ENCODE measurements at places on chromosomes 2 and 18.

- no peak for DNase-seq
These were observed 37.7 kb downstream of the NETO1 start for GRCh38 chr18:72830109-72830508.

DNA sequence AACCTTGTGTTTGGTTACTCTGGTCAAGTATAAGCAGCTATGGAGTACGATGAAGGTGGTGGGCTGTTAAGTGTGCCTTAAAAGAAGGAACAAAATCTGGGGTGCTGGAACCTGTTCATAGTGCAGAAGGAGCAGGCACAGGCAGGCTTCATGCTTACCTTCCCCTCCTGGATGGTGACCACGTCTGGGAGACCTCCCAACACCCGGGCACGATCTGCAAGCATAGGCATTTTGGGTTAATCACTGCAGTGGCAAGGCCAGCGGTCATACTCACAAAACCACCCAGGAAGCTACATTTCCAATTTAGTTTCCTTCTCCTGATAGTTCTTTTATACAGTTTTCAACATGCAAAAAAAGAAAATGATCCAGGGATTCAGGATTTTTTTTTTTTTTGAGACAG lies 58.7 kb upstream of the LPIN2 start:
- no peak for DNase-seq

GRCh38 chr2:55452879-55453278 lies 33.2 kb upstream of the CCDC88A start:
- no peak for DNase-seq

DNA sequence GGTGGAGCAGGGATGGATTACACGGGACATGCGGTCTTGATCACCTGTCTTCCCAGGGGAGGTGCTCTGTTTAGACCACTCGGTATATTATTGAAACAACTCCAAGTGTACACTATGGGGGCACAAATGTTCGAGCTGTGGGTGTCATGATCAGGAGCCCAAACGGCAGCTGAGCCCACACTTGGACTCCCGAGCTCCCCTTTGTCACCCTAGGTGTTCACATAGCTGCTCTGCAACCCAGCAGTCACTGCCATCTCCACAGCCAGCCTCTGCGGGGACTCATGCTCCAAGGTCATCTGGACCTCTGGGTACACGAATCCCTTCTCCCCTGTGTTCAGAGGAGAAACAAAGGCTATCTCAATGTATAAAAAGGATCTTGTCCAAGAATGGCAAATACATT lies 46.0 kb downstream of the CAPN13 start:
- DNase-seq = no peak

GRCh38 chr18:21402272-21402671 lies 160.2 kb downstream of the GREB1L start:
- DNase-seq = no peak

- no peak for DNase-seq
These were observed 353.8 kb downstream of the PARD3B start for GRCh38 chr2:204898928-204899640.

DNA sequence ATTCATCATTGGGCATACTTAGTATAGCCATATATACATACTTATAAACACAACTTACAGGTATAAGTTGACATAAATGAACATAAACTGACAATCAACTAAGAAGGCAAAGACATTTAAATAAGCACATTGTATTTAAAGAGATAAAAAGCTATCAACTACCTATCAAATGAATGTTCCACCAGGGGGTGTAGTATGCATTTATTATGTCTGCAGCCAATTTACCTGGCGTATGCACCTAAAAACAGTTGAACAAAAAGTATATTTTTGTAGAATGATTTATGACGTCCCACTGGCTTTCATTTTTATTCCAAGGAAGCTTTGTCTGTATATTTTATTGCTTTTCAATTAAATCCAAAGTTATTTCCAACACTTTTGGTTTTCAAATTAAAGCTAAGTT lies 323.5 kb downstream of the AFF3 start:
- no peak for DNase-seq

GRCh38 chr18:13500227-13500865 lies 226.0 kb downstream of the FAM210A start:
- DNase-seq = no peak

GRCh38 chr18:5059696-5060032 lies 137.4 kb downstream of the AKAIN1 start:
- no peak for DNase-seq

DNA sequence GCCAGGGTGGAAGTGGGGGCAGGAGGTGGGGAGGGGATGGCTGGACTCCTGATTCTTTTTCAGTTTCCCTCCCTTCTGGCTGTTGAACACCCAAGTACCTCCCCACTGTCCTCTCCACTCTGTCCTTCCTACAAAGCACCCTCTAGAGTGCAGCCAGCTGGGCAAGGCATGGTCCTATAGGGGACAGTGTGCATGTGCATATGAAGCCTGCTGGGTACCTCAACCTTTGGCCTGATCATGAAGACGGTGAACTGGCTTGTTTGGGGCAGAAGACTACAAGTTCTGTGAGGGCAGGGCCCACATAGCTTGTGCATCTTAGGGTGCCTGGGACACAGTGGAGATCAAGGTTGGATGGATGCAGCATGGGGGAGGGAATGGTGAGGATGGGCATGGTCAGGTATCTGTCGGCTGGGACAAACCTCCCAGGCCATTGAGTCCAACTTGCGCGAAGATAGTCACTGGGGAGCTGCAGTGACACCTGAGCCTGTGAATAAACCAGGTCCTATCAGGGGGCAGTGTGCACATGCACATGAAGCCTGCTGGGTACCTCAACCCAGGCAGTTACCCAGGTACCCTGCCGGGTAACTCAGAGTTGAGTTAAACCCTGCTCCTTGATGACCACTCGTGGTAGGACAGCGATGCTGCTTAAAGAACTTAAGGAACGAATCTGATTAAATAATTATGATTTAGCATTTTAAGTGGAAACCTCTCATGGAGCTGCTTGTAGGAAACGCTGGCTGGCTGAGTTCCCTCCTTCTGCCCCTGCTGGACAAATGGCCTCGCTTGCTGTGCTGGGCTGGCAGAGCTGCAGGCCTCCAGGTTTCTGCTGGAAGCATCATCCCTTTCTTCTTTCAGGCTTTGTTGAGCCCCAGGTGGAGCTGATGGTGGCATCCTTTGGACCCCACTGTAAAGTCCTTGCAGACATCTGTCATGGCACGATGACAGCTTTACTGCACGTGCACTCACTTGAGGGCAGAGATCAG lies 84.0 kb downstream of the POLR1A start:
- no peak for DNase-seq

DNA sequence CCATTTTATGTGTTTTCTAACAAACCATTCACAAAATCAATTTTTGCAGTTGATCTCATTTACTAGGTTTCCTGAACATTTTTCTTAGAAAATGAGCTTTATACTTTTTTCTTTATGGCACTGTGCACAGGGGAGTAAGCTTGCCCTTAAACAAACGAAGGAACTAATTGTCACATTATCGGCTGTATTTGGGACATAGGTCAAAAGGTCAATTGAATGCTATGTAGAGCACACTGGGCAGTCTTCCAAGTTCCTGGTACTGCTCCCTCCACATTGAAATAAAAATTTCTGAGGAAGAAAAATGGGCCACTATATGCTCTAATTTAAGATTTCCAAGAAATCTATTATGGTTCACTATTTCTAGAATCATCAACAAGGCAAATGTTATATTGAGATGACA lies 93.6 kb upstream of the TMEFF2 start:
- no peak for DNase-seq

- no peak for DNase-seq
These were observed 31.3 kb upstream of the BIN1 start for GRCh38 chr2:127138281-127138680.

DNA sequence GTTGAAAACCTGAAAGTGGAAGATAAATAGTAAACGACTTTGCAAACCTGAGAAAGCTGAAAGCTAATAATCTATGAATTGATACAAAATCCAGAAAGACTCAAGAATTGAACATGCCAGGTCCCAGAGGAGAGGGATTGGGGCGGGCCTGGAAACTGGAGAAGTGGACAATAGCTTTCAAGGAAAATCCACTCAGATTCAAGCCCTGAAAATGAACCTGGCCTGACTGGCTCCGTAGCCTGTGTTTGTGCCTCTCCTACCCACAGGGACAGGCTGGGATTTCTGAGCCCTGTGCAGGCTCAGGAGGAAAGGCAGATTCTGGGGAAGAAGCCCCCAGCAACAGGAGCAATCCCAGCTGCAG lies 274.8 kb upstream of the HS6ST1 start:
- no peak for DNase-seq

GRCh38 chr2:73449404-73449803 lies 63.8 kb downstream of the ALMS1 start:
- DNase-seq = no peak

- DNase-seq = no peak
These were observed 7.1 kb downstream of the FBXO15 start for GRCh38 chr18:74140582-74140981.

- peak; percentile 43 for DNase-seq
These were observed at the start of gene CLASP1 for GRCh38 chr2:121649149-121649595. Gene CLASP1 (minus strand): TSS chr2:121649462. CDS start chr2:121605895, 43,567 bp downstream.

GRCh38 chr18:60134806-60135205 lies 235.0 kb downstream of the PMAIP1 start:
- no peak for DNase-seq

- no peak for DNase-seq
These were observed at the start of gene HNMT for GRCh38 chr2:137964066-137964858. Gene HNMT (plus strand): TSS chr2:137964473. CDS start chr2:137964492, 19 bp downstream.

GRCh38 chr2:36452260-36452659 lies 96.7 kb downstream of the CRIM1 start:
- no peak for DNase-seq

GRCh38 chr2:128012698-128013097 lies 15.2 kb downstream of the SAP130 start:
- no peak for DNase-seq

- DNase-seq = no peak
These were observed 287.2 kb downstream of the CYP26B1 start for GRCh38 chr2:71860381-71860926.

GRCh38 chr2:64841461-64841860 lies 147.7 kb upstream of the SLC1A4 start:
- DNase-seq = no peak

GRCh38 chr18:58687871-58688308 lies 16.6 kb downstream of the MALT1 start:
- DNase-seq = no peak

- DNase-seq = no peak
These were observed 119.6 kb downstream of the SLC8A1 start for GRCh38 chr2:40332191-40332826.

DNA sequence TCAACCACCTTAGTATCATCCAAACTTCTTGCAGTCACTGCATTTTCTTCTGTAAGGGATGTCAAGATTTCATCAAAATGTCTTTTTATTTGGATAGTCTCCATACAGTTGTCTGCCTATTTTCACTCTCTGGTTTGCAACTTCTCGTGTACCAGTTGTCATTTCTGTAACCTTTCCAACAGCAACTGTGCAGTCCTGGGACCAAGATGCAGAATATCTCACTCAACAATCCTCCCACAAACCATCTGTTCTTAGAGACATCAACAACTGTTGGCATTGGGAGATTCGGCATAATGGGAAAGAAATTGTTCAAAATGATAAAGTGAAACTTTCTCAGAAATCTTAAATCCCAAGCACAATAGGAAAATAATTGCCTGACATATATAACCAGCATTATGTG lies 933.6 kb upstream of the SLC39A10 start:
- DNase-seq = no peak

DNA sequence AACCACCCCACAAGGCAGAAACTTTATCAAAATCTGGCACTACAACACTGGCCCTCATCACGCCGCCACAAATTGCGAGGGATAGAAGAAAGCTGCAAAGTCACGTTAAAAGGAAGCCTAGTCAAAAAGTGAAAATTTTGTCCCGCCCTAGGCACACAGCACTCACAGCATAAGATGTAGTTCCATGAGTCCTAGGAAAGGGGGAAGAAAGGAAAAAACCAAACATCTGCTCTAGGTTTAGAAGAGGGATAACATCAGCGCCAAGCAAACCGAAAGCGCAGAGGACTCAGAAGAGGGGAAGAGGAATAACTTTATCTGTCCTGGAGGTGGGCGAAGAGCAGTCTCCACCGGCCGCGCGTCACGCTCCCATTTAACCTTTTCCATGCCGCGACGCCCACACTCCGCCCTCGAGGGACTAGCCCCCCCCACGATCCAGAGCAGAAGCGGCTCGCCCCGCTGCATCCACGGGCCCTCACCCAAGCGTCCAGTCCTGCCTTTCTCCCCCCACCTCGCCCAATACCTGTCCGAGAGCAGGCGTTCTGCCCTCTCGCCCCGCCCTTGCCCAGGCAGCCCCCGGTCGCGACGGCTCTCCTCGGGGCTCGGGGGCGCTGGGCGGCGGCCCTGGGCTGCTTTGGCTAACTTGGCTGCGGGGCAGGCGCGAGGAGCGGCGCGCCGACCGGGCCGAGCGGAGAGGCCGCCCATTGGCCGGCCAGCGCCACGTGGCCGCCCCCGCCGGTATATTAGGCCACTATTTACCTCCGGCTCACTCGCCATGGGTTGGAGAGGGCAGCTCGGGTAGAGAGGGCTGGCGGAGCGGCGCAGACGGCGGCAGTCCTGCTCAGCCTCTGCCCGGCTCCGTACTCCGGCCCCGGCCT lies at the start of gene HOXD1:
TSS of gene HOXD1 (plus strand) at position 770 of the 875 bp plus-strand sequence. CDS start 134 bp downstream, outside the sequence.
- DNase-seq = peak; percentile 50

- no peak for DNase-seq
These were observed 345.3 kb downstream of the DCC start for GRCh38 chr18:52685316-52685715.

- DNase-seq = no peak
These were observed 18.6 kb downstream of the CYP27C1 start for GRCh38 chr2:127201452-127201851.

DNA sequence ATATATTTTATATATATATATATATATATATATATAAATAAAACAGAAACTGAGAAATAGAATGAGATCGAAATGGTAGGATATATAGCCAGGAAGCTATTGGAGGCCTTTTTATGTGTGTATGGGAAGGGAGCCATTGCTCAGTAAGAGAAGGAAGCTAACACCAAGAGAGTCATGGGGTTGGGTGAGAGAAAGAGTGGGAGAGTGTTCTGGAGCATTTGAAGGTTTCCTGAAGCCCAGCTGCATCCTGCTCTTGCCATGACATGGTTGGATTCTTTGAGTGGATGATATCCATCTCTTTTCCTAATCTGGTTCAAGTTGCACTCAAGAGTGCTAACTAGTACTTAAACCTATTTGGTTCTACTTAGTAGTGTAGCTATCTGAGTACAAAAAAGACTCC lies 282.3 kb downstream of the DYSF start:
- DNase-seq = no peak

- no peak for DNase-seq
These were observed 225.8 kb upstream of the COPS8 start for GRCh38 chr2:236859908-236860307.

GRCh38 chr2:241988146-241988545 lies 118.6 kb downstream of the RTP5 start:
- no peak for DNase-seq

Data from stimulated activated effector memory CD8-positive, alpha-beta T cell treated with anti-CD3 and anti-CD28 coated beads, Interleukin-12 subunit alpha, Interleukin-12 subunit beta, amount 100 ng/mL, for 72 hours (primary cell).